ENCODE measurements at places on chromosomes 4 and X.

DNA sequence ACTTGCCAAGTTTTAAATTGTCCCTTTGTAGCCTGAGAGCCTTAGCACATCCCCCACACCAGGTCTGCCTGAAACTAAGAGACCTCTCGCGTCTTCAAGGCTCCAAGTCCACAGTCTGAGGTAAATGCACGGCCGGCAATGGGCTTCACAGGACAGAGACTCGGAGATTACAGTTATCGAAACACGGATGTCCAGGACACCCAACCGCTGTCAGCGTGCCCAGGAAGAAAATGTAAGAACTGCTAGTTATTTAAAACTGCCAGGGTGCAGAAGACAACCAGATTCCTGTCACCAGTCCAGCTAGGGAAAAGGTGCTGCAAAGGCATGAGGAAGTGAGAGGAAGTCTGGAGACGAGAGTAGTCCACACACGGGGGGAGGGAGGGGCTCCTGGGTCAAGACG, 28.9 kb downstream of the ZNF827 start:
- DNase-seq, result no peak

- DNase-seq, result no peak
Observed at GRCh38 chr4:41851621-41852020, 83.6 kb upstream of the TMEM33 start.

GRCh38 chrX:16119353-16120220, 3.8 kb upstream of the GRPR start:
- no peak for DNase-seq

GRCh38 chrX:16018291-16018690, 105.1 kb upstream of the GRPR start:
- no peak for DNase-seq

- DNase-seq, result no peak
Observed at GRCh38 chr4:158777423-158778155, 8.8 kb downstream of the FNIP2 start.
